Stimulated activated CD4-positive, alpha-beta T cell treated with anti-CD3 and anti-CD28 coated beads, TNF-alpha, amount 100 ng/mL, for 48 hours (primary cell): ENCODE measurements at places on chromosomes 13 and 19.

DNA sequence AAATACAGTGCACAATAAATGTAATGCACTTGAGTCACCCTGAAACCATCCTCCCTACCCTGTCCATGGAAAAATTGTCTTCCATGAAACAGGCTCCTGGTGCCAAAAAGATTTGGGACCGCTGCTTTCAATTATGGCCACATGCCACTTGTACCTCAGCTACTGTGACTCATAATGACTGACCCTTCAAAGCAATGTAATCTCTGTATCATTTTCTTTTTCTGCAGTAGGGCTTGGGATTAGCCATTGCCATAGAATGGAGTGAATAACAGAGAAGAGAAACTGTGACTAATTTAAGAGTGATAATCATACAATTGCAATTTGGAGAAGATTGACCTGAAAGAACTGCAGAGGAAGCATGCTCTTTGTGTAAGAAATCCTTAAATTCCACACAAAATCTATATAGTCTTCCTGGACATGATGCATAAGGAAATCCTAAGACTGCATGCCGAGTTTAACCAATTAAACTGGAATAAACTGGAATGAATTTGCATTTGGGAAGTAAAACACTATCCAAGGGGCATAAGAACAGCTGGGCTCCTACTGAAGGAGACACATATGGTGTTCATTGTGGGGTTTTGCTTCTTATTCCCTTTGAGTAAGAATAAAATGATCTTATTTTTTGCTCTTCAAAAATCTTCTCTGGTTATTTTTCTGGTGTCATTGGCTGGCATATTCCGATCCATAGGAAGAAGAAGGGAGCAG, 59.5 kb upstream of the SLC7A1 start:
- DNase-seq: no peak

DNA sequence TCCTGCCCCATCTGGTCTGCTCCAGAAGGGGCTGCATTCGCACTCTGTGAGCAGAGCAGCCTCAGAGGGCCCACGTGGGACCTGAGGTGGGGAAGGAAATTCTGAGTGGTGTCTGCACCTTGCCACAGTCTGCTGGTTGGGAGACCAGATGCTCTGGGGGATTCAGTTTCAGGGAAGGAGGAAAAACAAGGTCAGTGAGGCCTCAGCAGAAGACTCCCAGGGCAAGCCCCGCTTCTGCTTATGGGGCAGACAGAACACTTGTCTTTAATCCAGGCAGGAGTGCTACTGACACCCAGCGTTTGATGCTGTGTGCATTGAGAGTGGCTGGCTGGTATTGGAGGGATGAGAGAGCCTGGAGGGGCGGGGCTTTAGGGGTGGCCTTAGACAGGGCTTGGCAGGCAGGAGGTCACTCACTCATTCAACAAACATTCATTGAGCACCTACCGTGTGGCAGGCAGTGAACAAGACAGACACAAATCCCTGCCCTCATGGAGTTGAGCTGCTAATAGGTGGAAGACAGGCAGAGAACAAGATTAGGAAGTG, 4.9 kb upstream of the CLEC17A start:
- no peak for DNase-seq

DNA sequence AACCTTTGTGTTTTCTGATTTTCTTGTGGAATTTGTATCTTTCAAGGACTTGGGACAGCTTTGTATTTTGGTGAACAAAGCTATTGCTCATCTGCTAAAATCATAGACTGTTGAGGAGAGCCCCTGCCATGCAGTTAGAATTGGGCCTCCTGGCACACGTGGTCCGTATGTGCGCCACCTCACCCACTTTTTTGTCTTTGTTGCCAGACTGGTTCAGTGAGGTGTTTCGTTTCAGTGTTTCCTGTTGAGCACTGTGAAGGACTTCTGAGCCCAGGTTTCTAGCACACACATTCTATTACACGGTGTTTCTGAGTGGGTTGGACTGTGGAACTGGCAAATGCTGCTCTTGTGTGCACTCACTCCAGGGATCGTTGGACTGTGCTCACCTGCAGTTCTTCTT, 37.6 kb upstream of the RNF113B start:
- no peak for DNase-seq

GRCh38 chr13:113744197-113745000, 14.6 kb upstream of the TMEM255B start:
- no peak for DNase-seq

- no peak for DNase-seq
Measured at GRCh38 chr13:41706152-41706551, 248.8 kb downstream of the RGCC start.

DNA sequence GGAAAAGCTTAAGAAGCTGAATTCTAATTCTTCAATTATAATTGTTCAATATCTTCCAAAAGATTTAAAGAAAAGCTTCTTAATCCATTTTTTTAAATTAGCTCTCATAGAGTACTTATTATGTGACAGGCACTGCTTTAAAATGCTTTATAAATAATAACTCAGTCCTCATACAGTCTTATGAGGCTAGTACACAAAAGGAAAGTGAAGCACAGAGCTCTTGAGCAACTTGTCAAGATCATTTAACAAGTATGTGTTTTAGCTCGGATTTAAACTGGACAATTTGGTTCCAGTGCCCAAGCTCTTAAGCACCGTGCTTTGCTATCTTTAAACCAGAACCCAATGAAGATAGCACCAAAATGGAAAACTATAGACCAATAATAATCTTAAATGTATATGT, 106.1 kb downstream of the DHRS12 start:
- DNase-seq: no peak

DNA sequence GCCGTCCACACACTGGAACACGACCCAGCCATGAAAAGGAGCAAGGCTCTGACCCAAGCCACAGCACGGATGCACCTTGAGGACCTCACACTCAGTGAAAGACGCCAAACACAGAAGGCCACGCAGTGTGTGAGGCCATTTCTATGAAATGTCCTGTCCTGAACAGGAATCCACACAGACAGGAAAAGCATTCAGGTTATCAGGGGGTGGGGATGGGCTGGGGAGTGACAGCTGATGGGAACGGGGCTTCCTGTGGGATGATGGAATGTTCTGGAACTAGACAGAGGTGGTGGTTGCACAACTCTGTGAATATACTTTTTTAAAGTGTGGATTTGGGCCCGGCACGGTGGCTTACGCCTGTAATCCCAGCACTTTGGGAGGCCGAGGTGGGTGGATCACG, 30.6 kb downstream of the GPX4 start:
- DNase-seq: no peak

GRCh38 chr19:34244611-34245299, 9.6 kb upstream of the GARRE1 start:
- DNase-seq: no peak

- no peak for DNase-seq
Measured at GRCh38 chr13:42602906-42603305, 29.0 kb downstream of the TNFSF11 start.

DNA sequence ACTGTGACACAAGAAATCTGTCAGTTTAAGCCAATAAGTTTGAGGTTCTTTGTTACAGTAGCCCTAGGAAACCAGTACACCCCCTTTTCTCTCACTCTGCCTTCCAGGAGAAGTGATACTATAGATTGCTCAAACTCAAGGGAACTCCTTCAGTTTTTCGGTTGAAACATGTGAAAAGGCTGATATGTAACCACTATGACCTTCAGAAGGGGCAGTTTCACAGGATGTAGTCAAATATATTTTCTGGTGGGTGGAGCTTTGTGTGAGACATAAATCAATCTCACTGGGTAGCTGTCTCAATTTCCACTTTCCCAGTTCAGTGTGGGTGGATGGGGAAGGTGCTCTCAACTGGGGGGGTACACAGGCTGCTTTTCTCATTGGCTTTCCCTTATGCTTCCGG, 41.7 kb downstream of the HTR2A start:
- DNase-seq: no peak

GRCh38 chr13:100790405-100790804, 115.8 kb upstream of the TMTC4 start:
- no peak for DNase-seq

DNA sequence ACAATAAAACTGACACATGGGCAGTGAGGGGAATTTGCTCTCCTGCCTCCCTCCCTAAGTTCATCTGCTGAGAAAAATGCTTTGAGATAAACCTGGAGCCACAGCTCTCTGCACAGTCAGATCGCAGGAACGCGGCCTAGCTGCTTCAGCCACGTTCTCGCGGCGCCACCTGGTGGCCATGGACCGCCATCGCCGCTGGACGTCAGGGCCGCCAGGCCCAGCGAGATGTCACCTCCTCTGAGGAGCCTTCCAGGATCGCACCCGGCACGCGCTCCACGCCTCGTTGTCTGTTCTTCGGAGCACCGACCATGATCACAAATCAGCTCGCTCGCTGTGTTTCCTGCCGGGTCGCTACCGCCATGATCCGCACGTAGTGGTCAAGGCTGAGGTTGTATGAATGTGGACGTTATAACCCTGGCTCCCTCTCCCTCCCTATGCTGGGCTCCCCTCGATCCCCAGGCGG, 20.6 kb upstream of the USP29 start:
- peak; percentile 47 for DNase-seq

DNA sequence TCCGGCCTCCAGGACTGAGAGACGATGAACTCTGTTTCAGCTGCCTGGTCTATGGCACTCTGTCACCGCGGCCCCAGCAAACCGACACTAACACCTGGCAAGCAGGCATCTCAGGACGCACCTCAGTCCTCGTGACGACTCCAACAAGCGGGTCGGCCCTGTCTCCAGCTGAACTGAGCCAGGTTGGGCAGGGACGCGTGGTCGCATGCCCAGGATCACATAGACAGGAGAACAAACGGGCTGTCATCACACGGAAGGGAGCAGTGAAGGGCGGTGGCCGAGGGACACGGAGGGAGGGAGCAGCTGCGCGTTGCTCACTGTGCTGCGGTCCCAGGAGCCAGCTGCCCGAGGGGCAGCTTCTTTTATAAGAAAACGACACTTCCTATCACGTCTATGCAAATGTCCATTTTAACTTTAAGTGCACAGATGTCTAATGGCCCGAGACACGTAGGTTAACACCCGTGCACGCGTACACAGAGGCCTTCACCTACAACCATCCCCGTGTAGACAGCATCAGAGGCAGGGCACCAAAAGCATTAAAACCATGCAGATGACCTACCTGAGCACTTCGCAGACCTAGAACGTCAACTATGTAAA, 8.9 kb downstream of the SGTA start:
- DNase-seq: no peak

- no peak for DNase-seq
Measured at GRCh38 chr13:100098445-100099116, 9.7 kb downstream of the PCCA start.

- no peak for DNase-seq
Measured at GRCh38 chr13:25905611-25906010, 146.2 kb downstream of the SHISA2 start.

GRCh38 chr13:60152114-60152513, 11.6 kb downstream of the DIAPH3 start:
- DNase-seq: no peak

DNA sequence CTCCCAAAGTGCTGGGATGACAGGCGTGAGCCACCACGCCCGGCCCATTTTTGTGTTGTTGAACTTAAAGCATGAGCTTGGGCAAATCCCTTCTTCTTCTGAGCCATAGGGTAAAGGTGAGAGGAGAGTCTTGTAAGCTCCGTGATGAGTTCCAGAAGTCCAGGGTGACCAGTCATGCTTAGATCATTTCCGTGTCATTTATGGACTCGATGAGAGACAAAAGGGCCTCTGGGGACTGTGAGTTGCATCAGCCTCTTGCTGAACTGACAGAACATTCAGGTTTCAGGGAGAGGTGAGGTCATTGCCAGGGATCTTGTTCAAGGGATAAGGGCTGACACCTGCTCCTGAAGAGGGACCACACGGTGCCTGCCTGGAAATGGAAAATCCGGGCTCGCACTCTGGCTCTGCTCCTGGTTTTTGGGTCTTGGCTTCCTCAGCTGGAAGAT, 53.6 kb downstream of the GADD45B start:
- DNase-seq: no peak

DNA sequence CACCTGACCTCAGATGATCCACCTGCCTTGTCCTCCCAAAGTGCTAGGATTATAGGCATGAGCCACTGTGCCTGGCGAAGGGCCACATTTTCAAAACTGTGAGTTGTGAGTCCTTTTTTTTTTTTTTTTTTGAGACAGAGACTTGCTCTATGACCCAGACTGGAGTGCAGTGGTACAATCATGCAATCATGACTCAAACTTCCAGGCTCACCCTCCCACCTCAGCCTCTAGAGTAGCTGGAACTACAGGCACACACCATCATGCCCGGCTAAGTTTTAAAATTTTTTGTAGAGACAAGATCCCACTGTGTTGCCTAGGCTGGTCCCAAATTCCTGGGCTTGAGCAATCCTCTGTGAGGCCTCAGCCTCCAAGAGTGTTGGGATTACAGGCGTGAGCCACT, 3.8 kb upstream of the MYPOP start:
- no peak for DNase-seq

- DNase-seq: no peak
Measured at GRCh38 chr13:40394304-40394985, 272.0 kb downstream of the FOXO1 start.

DNA sequence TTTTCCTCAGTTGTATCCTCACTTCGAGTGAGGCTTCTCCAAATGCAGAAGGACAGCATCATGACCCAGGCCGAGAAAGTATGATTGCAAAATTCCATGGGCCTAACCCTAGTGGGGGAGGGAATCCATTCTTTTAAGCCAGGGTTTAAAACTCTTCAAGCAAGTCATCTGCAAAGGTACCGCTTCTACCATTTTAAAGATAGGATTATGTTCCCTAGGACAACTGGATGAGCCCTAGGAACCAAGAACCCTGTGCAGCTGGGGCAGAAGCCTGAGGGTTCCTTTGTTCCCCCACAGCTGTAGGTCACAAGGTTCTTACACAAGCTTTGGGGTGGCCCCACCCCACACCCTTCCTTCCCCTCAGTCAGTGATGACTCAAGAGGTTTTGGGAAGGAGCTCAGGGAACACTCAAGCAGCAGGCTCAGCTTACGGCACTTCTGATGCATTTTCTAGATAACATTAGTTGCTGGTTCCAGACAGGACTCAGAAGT, 13.5 kb downstream of the ARL11 start:
- no peak for DNase-seq

DNA sequence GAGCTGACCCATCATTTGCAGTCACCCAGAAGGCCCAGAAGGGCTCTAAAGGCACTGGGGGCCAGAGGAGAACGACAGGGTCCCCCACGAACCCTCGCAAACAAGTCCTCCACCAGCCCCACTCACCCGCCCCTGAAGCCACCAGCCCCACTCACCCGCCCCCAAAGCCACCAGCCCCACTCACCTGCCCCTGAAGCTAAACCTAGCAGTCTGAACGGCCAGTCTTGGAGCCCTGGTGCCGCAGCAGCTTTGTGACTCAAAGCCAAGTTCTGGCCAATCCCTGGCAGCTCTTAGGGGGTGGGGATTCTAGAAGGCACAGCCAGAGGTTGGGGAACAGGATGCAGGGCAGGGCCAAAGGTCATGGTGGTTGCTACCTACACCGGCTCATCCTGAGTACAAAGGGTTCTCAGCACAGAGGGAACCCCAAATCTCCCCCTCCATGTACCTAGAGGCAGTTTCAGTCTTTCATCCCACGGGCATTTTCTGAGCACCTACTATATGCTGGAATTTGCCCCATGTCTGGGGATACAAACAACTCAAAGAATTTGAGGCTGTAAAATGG, at the start of gene IQCN:
Gene IQCN, minus strand, starts transcription at position 234 of the 562 bp plus-strand sequence. CDS start 4,974 bp downstream, outside the sequence.
- no peak for DNase-seq

GRCh38 chr19:55385724-55386492, at the start of gene RPL28:
TSS of gene RPL28 (plus strand) at chr19:55385932. CDS start at chr19:55386358, 426 bp downstream.
- DNase-seq: peak; percentile 95
